ENCODE measurements at places on chromosomes 7 and 10. TPM values are rescaled to one million over a fixed set of nuclear protein-coding genes. Genes with fewer than 3 reads are reported as not detected.

Gene GNAT3
- total RNA-seq = not detected

Gene ADRB1
- total RNA-seq = 0.15 TPM

Gene FAM25C
- total RNA-seq = not detected

Gene MMD2
- not detected for total RNA-seq

Gene GIMAP4
- total RNA-seq = not detected

Gene HOXA4
- total RNA-seq = 2.3 TPM

Gene SYT15
- not detected for total RNA-seq

Gene GOLGA7B
- 0.26 TPM for total RNA-seq

Gene SLC29A3
- total RNA-seq = 3.9 TPM

Gene SEPTIN7
- 121 TPM for total RNA-seq
